AG04449 (cell line): ENCODE measurements at places on chromosomes 1 and 21.

DNA sequence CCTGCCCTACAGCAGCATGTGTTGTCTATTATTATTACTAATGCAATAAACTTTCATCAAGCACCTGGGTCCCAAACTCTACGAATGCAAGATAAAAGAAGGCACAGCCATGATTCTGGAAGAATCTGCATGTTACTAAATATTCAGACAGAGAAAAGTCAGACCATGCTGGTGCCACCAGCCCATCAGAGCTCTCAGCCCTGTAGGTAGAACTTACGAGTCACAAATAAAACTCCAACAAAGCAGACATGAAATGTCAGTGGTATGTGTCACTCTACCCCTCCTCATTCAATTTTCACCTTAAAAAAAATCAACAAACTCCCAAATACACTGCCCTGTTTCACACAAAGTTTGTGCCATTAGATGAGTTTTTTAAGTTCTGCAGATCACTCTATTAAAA lies 62.4 kb upstream of the TIAM1 start:
- DNase-seq = no peak

GRCh38 chr1:183303901-183304300 lies 114.3 kb downstream of the NMNAT2 start:
- DNase-seq = no peak

- DNase-seq = no peak
Measured at GRCh38 chr1:176983731-176984130, 180.8 kb downstream of the ASTN1 start.

DNA sequence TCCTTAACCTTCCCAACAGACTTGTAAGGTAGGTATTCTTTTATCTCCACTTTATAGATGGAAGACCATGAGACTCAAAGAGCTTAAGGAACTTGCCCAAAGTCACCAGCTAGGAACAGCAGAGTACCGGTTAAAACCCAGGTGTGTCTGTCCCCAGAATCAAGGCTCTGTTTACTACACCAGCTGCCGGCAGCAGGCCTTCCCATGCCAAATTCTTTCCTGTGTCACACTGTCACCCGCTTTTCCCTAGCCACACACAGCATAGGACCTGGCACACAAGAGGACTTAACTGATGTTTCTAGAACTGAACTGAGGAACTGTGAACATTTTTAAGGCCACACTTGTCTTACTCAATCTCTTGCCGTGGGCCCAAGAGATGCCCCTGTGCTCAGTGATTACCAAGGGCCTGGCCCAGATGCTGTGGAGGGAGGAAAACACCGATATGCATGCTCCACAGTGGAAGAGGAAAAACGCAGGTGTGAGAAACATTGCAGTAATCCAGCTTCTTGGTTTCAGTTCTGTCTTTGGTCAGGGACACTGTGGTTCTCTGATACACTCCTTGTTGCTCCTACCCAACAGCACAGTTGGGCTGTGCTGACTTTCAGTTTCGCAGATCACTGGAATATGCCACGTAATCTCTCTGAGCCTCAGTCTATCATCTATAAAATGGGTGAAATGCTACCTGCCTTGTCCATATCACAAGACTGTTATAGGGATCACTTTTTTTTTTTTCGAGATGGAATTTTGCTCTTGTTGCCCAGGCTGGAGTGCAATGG lies 13.9 kb upstream of the LY9 start:
- no peak for DNase-seq

- DNase-seq = no peak
Measured at GRCh38 chr21:45408801-45409261, 3.9 kb downstream of the COL18A1 start.

- no peak for DNase-seq
Measured at GRCh38 chr1:160795951-160796383, at the start of gene LY9. LY9 (plus strand) TSS chr1:160796174; CDS start chr1:160796188, 14 bp downstream.

DNA sequence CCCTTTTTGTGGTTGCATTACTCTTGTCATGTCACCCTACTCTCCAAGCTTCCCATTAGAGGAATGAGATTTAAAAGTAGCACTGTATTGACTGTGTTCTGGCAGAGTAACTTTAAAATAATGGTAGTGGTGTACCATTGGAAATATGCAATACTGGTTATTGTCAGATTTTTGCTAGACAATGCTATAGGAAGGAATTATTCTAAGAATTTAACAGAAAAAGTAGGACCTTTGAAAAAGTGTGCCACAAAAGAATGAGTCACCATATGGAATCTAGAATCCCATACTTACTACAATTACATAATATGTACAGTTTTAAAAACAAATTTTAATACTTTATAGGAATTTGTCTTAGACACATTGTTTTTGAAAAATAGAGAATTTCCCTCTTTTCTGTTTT lies 13.8 kb downstream of the MIER1 start:
- no peak for DNase-seq

DNA sequence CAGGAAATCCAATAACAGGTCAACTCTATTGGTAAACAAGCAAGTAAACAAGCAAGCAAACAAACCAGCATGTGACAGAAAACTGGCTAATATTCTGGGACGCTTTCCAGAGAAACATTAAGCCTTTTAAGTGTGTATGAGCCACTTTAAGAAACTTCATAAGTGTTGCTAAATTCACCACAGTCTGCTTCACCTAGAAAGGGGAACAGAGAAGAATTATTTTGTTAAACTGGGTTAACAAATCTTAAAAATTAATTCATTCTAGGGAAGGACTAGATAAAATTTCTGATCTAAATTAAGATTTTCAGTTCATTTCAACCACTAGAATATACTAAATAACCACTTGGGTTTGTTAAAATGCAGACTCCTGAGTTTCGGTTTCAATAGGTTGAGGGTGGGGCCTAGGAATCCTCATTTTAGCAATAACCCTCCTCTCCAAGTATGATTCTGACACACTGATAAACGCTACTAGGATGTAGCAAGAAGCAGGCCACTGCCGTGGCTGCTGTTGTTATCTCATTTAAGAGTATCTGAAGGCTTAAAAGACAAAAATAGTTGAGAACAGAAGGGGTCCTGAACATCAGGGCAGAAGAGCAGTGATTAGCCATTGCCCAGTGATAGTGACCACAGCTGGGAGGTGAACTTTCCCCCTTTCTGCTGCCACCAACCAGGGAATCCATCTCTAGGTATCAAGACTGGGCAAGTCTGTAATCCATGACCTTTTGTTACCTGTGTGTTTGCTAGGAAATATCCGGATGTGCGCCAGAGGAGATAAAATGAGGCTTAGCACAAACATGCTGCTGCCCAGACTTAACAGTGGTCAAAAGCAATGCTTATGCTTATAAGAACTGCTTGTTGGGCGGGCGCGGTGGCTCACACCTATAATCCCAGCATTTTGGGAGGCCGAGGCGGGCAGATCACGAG lies 11.2 kb downstream of the CREG1 start:
- DNase-seq = no peak

- no peak for DNase-seq
Measured at GRCh38 chr1:11531943-11532342, 53.0 kb downstream of the DISP3 start.

DNA sequence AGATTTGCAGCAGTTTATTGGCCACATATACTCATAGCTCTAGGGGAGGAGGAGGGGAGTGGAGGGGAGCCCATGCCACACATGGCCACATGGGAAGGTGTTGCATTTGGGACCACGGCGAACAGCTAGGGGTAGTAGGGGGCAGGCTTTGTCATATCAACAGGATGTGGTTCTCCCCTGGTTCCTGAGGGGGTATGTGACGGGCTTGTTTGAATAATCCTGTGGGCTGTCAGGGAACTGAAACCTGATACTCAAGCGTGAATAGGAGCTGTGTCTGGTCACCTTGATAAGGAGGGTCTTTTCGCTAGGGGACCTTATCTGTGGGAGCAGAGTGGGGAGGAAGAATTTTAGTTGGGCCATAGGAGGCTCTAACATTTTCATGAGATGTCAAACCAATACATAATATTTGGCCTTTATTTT lies 264.7 kb downstream of the CTH start:
- DNase-seq = no peak

DNA sequence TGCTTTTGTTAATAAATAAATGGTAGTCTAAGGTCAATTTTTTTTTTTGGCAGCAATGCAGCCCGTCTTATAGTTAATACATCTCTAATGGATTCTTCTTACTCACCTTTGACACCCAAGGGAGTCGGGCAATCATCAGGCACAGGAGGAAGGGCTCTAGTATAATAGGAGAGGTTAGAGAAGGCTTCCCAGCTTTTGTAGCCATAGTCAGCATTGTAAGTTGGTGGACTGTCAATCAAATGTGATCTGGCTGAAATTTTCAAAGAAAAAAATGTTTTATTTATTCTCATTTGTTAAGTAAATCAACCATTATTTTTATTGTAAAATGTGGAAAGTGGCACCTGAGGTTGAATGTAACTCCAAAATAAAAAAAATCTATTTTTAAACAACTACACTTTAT lies 2.1 kb downstream of the PTGS2 start:
- DNase-seq = no peak

DNA sequence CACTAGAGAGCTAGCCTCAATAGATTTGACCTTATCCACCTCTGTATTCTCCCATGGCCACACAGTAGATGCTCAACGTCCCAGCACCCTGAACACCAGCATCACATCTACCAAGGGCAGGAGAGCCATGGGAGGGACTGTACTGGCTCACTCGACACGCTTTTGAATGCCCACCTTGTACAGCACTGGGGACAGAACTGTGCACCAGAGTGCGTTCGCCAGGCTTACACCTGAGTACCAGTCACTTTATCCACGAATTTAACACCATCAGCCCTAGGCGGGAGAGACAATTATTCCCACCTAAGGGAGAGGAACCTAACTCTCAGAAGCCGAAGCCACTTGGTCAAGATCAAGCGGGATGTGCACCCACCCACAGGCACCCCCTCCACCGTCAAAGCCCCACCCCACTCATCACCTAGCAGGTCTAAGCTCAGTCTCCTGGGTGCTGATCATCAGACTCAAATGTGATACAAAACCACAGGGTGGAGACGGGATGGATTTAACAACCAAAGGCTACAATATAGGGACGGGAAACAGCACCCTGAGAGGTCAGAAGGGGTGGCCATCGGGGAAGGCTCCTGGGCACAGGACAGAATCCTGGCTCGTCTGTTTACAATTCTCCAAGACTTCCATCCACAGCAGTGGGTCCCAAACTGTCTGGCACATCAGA lies 110.5 kb downstream of the GLIS1 start:
- no peak for DNase-seq

GRCh38 chr21:46199436-46200373 lies 15.4 kb upstream of the SPATC1L start:
- no peak for DNase-seq

DNA sequence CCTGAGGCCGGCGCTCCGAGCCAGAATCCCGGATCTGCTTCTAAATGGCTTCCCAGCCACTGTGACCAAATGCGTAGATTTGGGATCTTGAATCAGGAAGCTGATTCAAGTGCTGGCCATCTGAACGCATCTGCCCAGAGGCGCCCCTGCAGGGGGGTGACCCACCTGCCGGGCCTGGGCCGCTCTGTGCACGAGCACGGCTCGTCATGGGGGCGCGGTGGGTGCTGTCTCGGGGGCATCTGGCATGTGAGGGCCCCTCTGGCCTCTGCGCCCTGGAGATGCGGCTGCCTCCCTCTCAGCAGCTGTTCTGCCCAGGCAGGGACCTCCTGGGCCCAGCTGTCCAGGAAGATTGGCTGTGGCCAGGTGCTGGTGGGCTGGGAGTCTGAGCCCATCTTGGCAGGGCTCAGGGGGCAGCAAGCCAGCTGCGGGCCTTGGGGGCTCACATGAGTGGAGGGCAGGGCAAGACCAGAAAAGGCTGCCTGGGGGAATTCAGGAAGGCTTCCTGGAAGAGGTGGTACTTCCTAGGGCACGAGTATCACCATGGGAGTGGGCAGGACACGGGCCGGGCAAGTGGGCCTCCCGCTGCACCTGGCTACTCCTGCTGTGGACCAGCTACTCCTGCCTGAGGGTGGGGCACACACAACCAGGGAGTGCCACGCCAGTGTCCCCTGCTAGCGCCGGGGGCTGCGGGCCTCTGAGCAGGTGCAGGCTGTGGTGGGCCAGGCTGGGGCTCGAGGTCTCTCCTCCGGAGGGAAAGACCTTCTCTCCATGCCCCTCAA lies 25.1 kb downstream of the PLCH2 start:
- no peak for DNase-seq

DNA sequence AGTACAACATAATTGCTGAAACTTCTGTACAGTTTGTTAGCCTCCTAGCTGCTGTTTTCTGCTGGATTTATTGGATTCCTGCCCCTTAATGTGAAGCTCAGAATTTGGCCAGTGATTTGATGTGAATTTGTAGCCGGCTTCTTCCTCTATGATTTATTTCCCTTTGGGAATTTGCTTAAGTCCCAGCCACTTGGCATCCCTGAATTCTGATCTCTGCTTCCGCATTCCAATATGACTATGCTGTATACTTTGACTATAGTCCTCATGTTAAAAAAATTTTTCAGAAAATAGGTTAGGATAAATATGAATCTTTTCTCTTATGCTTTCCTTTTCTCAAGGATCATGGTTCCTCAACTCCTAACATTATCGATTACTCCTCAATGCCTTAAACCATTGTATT lies 12.4 kb upstream of the LRIF1 start:
- no peak for DNase-seq

DNA sequence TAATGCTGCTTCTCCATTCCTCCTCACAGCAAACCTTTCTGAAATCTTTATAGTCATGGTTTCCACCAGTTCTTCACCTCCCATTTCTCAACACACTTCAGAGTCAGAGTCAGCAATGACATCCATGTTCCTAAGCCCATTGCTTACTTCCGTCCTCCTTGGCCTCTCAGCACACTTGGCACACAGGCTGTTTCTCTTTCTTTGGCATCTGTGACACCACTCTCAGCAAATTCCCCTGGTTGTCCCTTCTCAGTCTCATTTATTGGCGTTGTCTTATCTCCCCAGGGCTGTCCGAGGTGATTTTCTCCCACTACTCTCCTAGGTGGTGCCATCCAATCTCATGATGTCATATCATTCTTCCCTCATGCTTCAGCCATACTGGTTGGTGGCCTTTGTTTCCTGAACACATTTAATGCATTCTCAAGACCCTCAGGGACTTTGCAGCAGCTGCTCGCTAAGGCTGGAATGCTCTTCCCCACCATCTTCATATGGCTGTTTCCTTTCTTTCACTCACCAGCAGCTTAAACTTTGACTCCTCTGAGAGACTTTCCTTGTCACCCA lies 3.3 kb upstream of the LGALS8 start:
- no peak for DNase-seq

DNA sequence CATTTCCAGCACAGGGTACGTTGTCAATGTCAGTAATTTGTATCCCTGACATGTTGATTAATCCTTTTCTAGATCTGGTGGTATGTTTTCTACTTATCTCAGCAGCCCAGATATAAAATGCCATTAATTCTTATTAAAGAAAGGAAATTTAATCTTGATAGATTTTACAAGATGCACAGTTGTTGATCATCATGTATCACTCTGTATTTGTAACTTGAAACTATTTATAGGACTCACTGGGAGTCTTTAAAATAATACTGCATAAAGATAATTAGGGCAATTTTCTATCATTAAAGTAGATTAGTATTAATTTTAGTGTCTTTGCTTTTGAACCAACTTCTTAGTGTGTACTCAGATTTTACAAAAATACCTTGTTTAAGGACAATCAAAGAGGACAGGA lies 84.9 kb downstream of the GREM2 start:
- no peak for DNase-seq

DNA sequence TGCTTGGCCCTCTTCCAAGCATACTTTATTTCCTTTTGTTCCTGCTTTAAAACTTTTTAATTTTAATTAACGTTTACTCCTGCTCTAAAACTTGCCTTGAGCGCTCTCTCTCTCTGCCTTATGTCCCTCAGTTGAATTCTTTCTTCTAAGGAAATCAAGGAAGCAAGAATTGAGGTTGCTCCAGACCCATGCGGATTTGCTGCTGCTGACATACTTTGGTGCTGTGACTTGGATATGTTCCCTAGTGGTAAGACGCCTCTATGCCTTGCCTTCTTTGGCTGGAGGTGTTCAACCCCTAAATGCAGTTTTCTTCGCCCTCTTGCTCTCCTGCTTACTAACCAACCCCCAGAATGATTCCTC lies 148.1 kb downstream of the ADSS2 start:
- no peak for DNase-seq
